ENCODE measurements at places on chromosomes 11 and 22. TPM values are rescaled to one million over a fixed set of nuclear protein-coding genes. Genes with fewer than 3 reads are reported as not detected.

The TSGA10IP gene
- total RNA-seq, result not detected

The NFAM1 gene
- total RNA-seq, result 0.27 TPM

The CCDC117 gene
- 25.8 TPM for total RNA-seq

The NOX4 gene
- total RNA-seq, result not detected

The MAPK8IP2 gene
- total RNA-seq, result 0.39 TPM

The PLAAT5 gene
- not detected for total RNA-seq

The PHF21B gene
- total RNA-seq, result not detected

The JAM3 gene
- total RNA-seq, result 28.0 TPM

The MYH9 gene
- 552 TPM for total RNA-seq

DNA sequence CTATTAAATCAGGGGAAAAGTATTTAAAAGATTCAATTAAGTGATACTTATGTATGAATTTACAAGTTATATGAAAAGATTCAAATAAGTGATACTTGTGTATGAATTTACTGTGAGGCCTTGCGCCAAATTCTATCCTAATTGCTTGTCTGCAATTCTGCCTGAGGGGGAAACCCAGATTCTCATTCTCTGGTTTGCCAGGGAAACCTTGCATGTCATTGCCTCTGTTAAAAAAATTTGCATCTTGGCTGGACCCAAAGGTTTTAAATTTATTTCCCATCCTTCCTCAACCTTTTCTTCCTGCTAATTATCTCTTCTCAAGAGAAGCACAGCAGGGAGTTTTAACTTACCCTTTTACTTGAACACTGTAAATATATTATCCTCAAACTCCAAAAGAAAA, 13.8 kb downstream of the OLFML1 start:
- no peak for DNase-seq

DNA sequence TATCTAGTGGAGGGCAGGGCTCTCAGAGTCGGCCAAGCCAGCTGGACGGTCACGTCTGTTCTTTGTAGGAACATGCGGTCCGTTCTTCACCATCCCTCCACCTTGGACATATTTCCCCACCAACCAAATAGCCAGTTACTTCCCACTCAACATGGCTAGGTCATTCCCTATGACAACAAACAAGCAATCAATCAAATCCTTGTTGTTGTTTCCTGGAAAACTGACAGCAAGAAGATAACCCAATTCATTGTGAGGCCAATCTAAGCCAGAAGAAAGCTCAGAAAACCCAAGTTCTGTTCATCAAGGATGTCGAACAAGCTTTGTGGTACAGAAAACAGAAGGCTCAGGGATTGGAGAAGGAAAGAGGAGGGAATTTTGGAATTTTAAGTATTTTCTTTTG, 10.9 kb downstream of the PLAAT5 start:
- DNase-seq, result no peak

GRCh38 chr11:115207166-115207591, 297.0 kb downstream of the CADM1 start:
- no peak for DNase-seq

- DNase-seq, result no peak
Measured at GRCh38 chr11:118715245-118715831, 35.9 kb upstream of the TREH start.

DNA sequence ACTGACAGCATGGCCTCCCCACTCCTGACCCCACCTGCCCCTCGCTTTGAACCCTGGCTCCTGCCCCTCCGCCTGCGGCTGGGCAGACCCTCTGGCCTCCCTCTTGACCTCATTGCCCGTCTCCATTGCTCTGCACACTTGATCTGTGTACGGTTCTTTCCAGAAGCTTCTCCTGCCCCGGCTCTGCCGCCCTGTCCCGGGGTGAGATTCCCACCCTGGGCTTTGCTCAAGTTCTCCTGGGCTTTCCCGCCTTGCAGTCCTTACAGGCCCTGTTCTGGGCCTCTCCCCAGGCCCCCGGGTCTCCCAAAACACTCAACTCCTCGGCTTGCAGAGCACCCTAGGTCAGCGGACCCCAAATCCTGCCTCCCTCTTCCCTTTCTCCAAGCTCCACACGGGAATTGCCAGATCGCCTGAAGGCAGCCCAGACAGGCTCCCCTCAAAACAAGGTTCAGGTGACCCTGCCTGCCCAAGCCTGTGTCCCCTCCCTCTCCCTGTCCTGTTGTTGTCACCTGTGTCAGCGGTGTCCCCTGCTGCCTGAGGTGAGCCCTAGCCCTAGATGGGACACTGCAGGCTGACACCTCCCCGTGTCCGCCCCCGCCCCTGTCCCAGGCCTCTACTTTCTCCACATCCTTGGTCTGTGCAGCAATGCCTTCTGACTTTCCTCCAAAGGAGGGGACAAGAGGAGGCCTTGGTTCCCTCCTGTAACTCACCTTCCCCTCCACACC, 1.5 kb downstream of the GAL start:
- no peak for DNase-seq

DNA sequence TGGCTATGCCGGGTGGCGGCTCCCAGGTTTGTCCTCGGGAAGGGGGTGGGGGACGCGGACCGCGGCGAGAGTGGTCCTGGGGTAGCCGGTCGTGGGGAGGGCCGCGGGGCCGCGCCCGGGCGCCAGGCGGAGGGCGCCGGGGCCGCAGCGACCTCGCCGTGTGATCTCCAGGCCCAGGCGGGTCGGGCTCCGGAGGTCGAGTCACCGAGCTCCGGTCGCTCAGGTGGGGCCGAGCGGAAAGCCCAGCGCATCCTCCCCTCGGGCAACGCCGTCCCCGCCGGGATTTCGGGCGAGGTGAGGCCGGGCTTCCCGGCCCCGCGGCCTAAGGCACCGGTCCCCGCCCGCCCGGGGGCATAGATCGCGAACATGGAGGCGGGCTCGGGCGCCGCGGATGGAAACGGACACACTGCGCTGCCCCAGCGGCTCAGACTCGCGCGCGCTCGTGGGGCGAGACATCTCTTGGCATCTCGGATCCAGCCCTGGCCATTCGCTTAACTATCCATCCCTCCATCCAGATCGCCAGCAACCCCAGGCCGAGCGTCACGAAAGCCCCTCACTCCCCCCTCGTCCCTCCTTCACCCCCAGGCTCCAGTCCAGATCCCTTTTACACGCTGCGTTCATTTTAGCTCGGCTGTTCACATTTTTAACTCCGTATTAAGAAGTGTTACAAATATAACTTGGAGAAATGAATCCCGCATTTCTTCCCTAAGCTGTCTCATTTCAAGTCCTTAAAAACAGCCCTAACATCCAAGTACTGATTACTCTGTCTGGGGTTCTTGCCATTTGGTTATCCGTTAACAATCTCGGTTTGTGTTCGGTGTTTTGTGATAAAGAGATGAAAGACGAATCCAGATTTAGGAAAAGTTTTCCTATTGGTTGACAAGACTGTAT, 460 bp downstream of the ZC3H12C start:
- peak; percentile 59 for DNase-seq

DNA sequence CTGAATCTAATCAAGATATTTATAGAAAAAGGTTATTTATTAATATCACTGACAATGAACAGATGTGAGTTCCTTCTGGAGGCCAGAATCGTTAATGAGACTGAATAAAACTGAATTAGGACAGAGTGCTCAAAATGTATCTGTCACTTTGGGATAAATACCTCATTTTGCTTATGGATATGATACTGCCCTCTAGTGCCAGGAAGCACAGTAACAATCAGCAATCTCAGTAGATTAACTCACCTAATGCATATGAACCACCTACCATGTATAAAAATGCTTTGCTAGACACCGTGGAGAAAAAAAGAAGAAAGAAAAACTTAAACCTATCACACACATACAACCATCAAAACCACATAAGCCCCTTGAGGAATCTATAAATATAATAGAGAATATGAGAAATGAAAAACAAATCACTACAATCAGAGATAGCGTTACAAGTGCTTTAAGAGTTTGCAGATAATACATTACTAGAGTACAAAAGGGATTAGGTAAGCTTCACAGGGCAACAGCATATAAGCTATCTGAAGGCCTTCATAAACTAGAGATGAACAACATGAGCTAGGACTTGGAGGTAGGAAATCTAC, 117.4 kb downstream of the SGSM3 start:
- peak; percentile 64 for DNase-seq

GRCh38 chr11:116533186-116533825, 239.5 kb downstream of the BUD13 start:
- no peak for DNase-seq

DNA sequence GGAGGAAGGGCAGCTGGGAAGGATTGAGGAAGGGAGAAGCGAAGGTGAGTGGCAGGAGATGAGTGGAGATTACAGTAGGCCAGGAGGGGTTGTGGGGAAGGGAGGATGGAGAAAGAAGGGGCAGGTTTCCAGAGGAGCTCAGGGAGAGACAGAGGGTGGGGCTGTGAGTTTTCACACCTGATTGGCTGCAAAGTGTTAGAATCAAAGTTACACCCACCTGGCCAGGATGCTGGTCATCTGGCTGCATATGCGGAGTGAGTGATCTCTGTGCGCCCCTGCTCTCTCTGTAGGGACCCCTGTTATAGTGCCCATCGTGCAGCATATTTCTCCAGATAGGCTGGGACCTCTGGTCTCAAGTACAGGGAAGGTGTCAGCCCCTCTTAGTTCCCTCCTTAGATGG, 18.3 kb downstream of the AMPD3 start:
- no peak for DNase-seq

GRCh38 chr11:124612045-124612444, 817 bp downstream of the PANX3 start:
- no peak for DNase-seq

DNA sequence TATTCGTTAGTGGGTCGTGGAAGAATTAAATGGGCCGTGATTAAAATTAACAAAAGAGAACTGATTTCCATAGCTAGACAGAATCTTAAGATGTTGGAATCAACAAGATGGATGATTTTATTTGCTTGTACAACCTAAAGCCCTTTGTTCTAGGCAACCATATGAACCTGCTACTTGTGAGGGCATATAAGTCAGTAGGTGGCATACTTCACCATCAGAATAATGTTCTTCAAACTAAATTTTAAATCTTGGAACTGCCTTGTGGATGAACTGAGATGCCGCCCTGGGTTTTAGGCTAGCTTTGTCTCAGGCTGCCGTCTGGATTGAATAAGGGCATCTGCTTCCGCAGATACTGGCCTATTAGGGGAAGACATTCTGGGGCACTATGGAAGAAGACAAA, 40.9 kb downstream of the CSRP3 start:
- DNase-seq, result no peak

GRCh38 chr22:45680932-45681700, 9.5 kb downstream of the ATXN10 start:
- DNase-seq, result no peak

- no peak for DNase-seq
Measured at GRCh38 chr11:69287968-69288882, 5.7 kb upstream of the MYEOV start.

- peak; percentile 90 for DNase-seq
Measured at GRCh38 chr11:128483211-128483788, 104.1 kb downstream of the ETS1 start.

GRCh38 chr11:65223011-65223410, 38.8 kb upstream of the POLA2 start:
- no peak for DNase-seq

DNA sequence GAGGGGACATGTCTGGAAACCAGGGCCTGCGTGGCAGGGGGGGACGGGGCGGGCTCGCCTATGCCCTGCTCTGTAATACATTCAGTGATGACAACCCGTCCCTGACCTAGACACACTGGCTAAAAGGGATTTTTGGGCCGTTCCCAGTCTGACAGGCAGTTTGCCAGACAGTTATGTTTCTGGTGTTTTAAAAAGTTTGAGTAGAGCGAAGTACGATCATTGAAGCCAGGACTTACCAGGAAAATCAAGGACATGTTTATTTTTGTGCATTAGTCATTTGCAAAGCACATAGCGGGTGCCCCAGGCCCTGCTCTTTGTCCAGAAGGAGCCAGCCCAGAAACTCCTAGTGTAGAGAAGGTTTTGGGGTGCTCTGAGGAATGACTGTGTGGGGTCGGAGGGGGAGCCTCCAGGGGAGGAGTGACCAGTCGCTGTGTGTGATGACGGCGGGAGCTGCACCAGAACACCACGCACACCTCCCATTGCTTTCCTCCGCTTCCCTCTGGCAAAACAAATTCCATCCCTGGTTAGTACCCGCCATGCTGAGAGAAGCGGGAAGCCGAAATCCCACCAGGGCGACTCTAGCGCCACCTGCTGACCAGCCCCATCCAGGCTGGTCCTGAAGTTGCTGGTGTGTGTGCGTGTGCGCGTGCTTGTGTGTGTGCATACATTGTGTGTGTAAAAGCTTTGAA, 50.8 kb downstream of the FBLN1 start:
- peak; percentile 60 for DNase-seq

GRCh38 chr11:111663820-111664219, 61.6 kb downstream of the SIK2 start:
- no peak for DNase-seq

DNA sequence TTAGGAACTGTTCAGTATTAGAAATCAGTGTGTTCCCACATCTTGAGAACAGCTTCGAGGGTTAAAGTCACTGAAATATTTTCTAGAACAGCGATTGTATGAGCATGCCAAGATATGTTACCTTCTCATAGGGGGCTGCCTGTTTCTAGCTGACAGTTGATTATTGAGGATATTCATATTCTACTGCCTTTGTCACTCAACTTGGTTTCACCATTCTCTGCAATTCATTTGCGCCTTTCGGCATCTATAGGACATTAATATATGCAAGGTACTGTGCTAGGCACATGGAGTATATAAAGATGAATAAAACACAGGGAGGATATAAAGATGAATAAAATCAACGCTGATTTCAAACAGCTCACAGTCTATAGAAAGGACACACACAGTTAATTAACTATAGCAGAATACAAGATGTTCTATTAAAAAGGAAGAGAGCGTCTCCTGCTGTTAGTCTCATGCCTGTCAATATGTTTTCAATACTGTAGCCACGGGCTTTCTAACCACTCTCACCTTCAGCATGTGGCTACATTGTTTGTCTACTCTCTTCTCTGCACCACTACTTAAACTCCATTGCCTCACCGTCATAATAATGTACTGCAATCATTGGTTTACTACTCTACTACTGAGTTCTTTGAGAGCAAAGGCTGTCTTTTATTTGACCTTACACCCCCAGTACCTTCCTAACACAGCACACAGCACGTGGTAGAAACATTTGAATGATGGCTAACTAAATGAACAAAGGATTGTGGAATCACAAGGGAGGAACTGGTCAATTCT, 81.9 kb downstream of the RAB30 start:
- DNase-seq, result no peak

DNA sequence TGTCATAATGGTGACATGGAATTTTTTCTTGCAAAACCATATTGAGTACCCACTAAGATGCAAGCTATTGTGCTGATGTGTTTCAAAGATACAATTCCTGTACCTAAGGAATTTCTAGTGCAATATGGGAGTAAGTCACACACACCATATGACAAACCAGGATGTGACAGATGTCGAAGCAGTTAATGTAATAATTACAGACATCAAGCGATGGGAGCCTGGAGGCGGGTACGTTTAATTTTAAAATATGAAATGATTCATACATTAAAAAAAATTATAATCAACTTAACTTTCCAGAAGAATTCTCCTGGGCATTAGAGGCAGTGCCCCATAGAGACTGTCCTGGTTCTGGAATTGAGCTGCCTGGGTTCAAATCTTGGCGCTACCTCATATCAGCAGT, 6.0 kb downstream of the SYCE3 start:
- no peak for DNase-seq

All from B cell (primary cell).